NCI-H69 (cell line): ENCODE measurements at places on chromosomes 3 and 15.

- no peak for DNase-seq
Observed at GRCh38 chr3:43248185-43248583, 38.2 kb upstream of the SNRK start.

DNA sequence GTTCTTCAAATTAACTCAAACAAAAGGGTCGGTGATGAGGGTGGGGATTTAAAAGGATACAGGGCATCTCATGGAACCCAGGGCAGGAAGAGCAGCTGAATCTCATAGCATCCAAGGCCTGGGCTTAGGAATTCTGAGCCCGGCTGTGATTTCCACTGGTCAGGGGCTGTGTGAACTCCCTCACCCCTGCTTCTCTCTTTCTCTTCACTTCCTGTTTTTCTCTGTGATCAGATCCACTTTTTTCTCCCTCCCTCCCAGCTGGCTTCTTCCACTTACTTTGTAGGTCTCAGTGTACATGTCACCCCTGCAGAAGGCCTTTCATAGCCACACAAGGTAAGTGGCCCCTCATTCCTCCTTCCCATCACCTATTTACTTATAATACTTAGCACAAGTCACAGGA lies 68.2 kb upstream of the CORO2B start:
- DNase-seq = no peak

DNA sequence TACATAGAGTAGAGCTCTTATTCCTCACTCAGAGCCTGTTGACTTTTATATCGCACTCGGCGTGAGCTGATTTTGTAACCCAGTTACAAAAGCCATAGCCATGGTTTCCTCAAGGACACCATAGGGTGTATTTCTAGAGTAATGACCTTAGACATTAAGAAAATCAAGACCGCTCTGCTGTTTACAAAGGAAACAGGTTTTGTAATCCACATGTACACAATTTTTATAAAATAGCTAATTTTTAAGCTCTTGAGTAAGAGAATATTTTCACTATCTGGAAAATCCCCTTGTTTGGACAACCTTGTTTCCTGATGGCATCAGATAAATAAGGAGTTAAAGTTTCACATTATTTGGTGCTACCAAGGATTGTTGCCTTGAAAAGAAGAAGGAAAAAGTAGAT lies 104.7 kb downstream of the PGPEP1L start:
- DNase-seq = no peak

GRCh38 chr3:29079358-29079757 lies 201.5 kb upstream of the RBMS3 start:
- no peak for DNase-seq

DNA sequence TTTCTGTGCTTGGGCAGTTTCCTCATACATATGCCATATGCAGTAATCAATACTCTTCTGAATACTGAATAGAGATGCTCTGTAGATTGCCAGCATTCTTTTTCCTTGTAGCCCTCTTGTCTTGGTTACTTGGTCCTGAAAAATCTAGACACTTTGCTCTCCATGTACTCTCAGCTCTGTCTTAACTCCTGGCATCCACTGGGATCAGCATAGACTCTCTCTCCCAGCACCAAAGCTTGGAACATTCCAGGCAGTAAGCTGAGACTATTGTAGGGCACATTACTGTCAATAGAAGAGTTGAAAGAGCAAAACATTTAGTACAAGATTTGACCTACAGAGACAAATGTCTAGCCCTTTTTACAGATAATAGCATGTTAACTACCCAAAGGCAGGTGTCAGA lies 1100.3 kb downstream of the TBL1XR1 start:
- DNase-seq = peak; percentile 59

GRCh38 chr15:41001524-41002214 lies 48.4 kb downstream of the CHAC1 start:
- peak; percentile 31 for DNase-seq

DNA sequence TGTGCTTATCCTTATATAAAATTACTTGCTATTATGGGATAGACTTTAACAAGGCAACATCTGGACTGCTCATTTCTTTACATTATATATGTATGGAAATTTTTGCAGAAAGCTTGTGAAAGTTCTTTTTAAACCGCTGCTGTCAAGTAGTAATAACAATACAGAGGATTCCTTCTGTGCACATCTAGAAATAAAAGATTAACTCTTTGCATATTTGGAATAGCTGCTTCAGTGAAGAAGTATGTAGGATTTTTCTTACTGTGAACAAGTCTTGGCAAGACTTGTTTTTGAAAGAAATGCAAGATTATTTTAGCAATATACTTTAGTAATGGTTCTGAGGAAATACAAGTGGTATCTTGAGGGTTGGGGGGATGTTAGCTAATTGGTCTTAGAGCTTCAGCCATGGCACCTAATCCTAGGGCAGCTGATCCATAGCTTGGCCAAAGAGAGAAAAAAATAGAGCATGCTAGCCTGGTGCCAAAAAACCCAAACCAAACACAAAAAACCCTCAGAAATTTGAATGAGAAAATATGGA lies 4.3 kb downstream of the PRKCI start:
- no peak for DNase-seq

- DNase-seq = no peak
Observed at GRCh38 chr3:175554801-175555200, 695.7 kb downstream of the NAALADL2 start.

GRCh38 chr3:146502887-146503460 lies 33.6 kb upstream of the PLSCR2 start:
- DNase-seq = no peak

DNA sequence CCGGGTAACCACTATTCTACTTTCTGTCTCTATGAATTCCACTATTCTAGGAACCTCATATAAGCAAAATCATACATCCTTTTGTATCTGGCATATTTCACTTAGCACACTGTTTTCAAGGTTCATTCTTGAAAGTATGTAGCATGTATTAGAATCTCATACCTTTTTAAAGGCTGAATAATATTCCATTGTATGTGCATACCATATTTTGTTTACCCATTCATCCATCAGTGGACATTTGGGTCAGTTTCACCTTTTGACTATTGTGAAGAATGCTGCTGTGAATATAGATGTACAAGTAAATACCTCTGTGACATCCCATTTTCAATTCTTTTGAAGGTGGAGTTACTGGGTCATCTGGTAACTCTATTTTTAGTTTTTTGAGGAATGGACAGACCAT lies 36.6 kb upstream of the SEC22A start:
- no peak for DNase-seq

DNA sequence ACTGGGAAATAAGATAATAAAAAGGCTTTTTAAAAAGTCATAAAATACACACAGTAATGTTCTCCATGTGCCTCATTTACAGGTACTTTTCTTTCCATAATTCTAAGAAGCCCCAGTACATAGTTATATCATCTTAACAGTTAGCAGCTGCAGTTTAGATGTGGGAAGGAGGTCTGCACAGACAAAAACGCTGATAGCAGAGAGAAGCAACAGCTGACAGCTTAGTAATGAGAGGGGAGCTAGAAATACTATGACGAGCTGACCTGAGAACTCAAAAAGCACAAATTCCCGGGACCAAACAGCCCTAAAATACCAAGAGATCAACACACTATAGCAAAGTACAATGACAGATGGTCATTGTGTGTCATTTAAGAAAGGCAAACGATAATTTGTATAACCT lies 36.7 kb upstream of the ARHGEF3 start:
- DNase-seq = peak; percentile 8

DNA sequence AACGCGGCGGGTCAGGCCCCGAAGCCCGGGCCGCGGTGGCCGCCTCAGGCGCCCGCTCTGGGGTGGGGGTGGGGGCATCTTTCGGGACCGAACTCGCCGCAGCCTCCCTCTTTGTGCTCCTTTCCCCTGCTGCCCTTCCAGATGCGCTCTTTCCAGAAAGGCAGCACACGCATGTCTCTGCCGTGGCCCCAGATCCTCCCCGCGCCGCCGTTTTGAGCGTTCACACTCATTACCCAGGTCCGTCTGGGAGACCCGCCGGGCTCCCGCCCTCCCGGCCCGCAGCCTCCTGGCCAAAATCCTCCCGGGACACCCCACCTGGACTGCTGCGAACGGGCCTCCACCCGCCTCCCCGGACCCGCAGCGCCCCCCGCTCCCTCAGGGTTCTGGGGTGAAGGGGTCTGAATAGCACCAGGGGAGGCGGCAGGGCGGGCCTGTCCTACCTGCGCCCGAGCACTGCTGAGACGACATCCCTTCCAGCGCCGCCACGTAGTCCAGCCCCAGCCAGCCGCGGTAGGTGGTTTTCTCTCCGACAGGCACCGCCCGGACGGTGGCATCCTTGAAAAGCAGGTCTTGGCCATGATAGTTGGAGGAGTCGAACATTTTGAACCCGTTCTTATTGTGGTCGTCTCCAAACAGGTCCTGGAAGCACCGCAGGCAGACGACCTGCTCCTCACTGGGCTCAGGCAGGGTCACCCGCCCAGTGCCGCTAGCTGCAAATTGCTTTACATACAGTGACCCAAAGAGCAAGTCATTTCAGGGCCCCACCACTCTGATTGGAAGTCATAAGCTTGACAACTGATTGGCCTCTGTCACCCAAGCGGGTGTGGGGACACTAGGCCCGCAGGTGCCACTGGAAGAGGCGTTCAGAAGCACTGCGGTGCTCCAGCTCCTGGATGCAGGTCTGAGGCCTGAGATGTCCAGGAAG lies 25.9 kb downstream of the MELTF start:
- peak; percentile 76 for DNase-seq

DNA sequence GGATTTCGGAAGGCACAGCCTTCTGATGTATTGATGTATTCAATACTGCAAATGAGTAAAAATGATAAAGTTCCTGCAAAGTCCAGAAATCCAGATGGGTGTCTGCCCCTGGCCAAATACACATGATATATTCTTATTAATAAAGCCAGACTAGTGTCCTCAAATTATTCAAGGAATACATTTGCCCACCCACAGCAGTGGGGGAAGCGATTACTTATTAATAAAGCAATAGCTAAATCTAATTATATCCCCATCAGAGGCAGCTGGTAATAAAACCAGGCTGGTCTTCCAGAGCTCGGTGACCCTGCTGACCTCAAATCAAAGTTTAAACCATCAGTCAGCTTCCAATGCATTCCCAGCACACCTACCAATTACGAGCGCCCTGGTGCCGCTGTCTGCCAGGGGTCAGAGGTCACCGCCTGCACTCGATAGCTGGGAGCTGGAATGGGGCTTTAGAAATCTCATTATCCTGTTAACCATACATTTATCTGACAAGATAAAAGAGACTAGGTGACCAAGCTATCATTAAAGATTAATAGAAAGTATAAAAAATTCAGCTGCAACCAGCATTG lies 330.3 kb downstream of the UACA start:
- no peak for DNase-seq

DNA sequence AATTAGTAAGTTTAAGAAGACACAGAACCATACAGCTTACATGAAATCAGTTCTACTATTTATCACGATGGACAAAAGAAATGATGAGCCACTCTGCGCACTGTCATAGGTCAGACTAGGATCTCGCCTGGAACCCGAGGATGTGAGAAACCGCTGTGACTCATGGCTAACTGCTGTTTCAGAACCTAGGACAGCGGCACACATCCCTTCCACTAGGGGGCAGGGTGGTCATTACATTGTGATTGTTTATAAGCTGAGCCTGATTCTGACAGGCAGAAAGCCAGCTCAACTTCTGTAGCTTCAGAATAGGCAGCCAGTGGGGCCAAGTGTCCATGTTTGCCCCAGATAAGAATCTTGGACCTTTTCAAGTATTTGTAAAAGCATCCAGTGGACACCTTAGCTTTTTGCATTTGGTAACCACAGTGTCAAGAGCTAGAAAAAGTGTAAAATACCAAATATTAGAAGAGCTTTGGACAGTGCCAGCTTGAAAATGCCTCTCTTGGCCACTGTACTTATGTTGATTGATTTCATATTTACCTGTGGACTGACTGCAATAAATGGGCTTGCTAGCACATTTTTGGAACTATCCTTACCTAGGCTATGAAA lies 115.8 kb downstream of the KBTBD8 start:
- peak; percentile 72 for DNase-seq

DNA sequence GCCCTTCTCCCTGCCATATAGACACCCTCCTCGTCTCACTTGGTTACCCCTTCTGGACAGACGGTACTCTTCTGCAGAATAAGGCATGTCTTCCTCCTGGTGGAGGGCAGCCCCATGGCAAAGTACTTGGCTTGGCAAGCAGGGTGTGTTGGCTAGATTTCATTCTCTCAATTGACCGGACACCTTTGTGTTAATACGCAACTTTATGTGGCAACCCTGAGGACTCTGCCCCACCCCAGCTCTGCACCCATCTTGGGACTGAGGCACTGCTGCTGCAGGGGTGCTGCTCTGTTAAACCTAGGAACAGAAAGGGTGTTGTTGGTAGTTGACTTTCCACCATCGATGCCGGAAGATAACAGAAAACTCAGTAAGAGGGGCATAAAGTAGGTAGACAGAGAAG lies 55.2 kb downstream of the PTPRG start:
- no peak for DNase-seq

DNA sequence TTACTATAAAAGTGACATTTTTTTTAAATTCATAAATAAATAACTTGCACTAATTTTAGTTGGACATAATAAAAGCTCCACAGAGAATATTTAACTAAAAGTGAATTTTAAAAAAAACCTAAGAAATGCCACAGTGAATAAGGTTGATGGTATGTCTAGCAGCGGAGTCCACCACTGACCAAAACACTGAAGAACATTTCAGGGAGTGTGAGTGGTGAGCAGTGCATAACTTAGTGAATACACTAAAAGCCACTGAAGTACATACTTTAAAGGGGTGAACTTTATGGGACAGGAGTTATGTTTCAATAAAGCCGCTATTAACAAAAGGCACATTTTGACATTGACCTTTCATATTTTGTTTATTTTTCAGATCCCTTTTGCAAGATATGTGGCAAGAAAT lies 32.3 kb downstream of the SRP14 start:
- peak; percentile 15 for DNase-seq

- no peak for DNase-seq
Observed at GRCh38 chr3:63370094-63370493, 92.0 kb downstream of the SYNPR start.

DNA sequence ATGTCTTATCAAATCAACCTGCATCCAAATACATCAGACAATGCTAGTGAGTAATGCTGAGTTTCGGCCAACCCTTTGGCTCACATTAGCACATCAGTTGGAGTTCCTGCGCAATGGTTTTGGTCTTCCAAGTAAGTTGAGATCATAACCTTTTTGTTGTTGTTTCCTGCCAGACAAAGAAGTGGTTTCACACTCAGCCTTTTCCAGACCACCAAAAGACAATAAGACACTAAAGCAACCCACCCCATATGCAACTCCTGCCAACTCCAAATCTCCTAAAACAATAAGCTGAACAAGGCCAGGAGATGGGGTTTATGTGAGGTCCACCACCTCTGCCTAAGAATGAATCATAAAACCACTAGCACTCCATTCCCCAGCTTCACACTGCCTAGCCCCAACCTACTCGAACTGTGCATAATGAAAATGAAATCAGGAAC lies 177.0 kb downstream of the ERC2 start:
- DNase-seq = no peak

DNA sequence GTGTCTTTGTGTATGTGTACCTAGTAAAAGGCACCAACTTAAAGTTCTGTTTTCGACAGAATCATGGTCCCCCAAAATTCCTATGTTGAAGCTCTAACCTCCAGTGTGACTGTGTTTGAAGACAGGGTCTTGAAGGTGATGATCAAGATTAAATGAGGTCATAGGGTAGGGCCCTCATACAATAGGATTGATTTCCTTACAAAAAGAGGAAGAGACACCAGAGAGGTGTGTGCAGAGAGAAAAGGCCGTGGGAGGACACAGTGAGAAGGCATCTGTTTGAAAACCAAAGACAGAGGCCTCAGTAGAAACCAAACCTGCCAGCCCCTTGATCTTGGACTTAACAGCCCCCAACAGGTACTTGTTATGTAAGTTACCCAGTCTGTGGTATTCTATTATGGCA lies 52.0 kb upstream of the CORO2B start:
- no peak for DNase-seq

GRCh38 chr3:62876064-62876463 lies 848 bp upstream of the CADPS start:
- peak; percentile 89 for DNase-seq

GRCh38 chr3:103047640-103048039 lies 612.8 kb downstream of the ZPLD1 start:
- no peak for DNase-seq
